Stimulated activated CD4-positive, alpha-beta T cell treated with anti-CD3 and anti-CD28 coated beads, Interleukin-1b, Interleukin-23, amount 100 ng/mL, for 1 hour (primary cell): ENCODE measurements at places on chromosomes 6 and 20.

- DNase-seq = no peak
Measured at GRCh38 chr6:155422635-155423034, 33.0 kb downstream of the NOX3 start.

- no peak for DNase-seq
Measured at GRCh38 chr20:58246346-58246745, 17.9 kb upstream of the ANKRD60 start.

DNA sequence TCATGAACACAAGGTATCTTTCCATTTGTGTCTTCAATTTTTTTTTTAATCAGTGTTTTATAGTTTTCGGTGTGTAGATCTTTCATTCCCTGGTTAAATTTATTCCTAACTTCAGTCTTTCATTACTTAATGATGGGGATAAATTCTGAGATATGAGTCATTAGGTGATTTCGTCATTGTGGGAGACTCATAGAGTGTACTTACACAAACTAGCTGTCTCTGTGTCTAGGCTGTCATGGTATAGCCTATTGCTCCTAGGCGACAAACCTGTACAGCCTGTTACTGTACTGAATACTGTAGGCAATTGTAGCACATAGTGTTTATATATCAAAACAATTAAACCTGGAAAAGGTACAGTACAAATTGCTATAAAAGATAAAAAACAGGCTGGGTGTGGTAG, 42.1 kb downstream of the SMAP1 start:
- DNase-seq = no peak

DNA sequence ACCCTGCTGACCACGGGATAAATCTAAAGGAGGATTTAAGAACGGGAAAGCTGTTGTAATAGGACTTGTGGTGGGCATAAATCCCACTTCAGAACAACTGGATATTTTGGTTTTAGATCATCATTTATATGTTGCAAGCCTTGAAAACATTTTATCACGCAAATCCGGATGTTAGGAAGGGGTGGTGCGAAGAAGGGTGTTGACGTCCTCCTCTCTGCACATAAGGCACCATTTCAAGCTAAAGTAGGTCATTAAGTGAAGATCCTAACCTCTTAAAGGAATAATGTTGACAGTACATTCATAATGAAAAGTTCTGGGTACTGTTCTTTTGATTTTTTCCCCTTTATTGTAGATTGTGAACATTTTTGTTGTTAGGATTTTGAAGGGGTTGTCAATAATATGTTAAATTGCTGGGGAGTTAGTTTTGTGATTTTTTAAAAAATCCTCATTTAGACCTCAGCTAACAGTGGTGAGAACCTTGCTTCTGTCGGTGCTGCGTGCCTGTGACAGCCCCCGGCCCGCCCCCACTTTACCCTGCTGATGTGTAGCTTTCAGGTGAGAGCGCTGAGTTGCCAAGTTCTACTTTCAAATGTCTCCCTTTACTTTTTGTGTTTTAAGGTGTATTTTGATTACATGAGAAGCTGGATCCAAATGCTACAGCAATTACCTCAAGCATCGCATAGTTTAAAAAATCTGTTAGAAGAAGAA, 88.8 kb downstream of the MAP3K4 start:
- DNase-seq = peak; percentile 6

DNA sequence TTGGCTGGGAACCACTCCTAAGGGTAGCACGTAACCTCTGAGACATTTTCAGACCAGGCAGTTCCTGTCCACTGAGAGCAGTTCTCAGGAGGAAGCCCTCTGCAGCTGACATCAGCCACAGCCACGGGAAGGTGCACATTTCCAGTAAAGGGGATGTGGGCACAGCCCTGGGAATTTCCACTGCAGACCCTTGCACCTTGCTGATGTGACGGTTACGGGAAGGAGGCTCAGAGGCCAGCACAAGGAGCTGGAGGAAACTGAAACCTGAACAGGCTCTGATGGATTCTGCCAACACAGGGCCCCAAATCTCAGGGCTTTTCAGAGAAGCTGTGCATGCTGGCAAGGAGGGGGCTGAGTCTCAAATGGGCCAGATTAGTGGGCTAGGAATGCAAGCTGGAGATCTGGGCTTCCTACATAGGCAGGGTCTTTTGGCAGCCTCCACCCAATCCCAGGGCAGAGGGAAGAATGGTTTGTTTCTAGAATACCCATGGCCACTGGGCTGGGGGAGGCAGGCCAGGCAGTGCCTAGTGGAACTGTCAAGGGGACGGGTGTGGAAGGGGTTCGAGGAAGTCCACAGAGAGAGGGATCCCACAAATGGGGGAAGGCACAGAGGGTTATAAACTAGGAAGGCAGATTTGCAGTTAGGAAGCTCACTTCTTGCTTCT, 14.2 kb downstream of the EBF4 start:
- no peak for DNase-seq

- DNase-seq = no peak
Measured at GRCh38 chr6:55012454-55012853, 161.9 kb upstream of the HCRTR2 start.

GRCh38 chr6:133833949-133834359, 55.0 kb upstream of the TCF21 start:
- no peak for DNase-seq

DNA sequence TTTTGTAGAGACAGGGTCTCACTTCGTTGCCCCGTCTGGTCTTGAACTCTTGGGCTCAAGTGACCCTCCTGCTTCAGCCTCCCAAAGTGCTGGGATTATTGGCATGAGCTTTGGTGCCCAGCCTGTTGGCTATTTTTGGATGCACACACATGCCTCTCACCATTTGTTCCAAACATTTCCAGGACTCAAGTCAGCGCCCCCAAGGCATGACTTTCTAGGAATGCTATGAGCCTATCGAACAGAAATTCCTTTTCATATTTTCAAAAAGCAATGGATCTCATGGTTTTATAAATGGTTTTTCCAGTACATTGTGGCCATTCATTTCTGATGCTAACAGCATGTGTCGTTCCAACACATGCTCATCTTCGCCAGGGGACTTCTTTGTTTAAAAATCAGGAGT, 119.3 kb upstream of the NAA20 start:
- DNase-seq = no peak

GRCh38 chr6:37695857-37696219, 1.8 kb downstream of the MDGA1 start:
- DNase-seq = no peak

DNA sequence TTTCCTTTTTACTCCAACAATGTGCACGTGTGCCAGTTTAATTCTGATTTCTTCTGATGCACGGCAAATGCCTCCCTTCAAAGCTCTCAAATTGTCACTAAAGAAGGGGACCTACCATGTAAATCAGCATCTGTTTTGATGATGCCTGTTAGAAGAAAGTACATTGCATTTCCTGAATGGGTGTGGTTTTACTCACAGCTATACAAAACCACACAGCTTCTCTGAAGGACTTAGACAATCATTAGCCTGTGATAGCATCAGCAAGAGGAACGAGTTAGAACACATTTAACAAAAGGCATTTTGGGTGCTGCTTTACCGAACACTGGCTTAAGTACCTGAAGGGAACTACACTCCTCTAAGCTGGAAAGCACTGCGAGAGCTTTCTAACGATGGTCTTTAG, 109.4 kb downstream of the ATXN1 start:
- no peak for DNase-seq

DNA sequence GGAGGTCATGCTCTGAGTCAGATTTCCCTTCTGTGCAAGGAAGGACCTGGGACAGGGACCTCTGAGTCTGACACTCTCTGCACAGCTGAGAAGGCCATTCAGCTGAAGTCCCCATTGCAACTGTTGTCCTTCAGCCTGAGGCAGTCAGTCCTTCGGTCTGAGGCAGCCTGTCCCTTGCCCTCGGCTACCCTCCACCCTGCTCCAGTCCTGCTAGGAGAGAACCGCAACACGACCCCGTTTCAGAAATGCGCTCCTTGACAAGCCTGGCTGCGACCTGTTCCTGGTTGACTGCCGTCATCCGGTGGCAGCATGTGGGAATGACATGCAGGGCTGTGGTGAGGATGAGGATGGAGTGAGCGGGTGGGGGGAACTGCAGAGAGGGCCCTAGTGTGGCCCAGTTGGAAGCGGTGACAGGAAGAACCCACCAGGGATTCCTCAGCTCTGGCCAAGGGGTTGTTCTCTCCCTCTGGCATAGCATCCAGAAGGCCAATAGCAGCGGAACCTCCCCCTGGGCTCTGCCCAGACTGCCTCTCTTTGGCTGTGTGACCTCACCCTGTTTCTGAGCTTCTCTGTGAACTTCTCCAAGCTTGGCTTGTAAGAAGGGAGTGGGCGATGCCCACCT, 40.3 kb upstream of the ANGPT4 start:
- peak; percentile 36 for DNase-seq

DNA sequence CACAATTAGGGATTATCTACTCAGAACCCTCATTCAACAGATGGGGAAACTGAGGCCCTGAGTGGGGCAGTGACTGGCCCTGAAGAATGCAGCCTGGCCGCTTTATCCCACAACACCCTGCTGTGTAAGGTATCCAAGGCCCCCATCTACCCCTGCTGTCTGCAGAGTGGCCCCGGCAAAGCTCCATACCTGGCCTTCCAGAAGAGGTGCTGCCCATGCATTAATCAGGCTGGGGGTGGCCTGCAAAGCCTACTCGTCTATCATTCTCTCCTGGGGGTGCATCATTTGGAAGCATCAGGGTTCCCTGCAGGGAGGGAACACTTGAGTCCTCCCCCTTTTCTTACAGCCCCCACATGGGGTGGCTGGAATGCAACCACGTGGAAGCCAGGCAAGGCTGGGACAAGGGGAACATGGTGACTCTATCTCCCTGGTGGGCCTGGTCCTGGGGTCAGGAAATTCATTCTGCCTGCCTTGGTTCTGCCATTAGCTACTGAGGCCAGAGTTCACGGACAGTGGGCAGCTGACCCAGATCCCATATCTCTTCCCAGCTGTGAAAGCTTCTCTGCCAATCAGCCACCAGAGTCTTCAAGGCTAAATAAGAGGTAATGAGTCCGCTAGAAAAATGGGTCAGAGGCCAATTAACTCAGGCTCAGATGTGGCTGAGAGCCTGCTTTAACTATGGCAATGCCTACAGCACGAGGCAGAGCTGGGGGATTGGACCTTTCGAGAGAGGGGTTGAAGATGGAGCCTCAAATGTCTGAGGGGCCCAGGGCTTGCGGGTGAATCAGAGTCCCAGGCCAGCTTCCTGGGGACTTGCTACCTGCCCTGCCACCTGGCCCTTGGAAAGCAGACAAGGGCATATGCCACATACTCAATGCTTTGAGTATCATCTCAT, 72.3 kb upstream of the TOX2 start:
- DNase-seq = no peak

DNA sequence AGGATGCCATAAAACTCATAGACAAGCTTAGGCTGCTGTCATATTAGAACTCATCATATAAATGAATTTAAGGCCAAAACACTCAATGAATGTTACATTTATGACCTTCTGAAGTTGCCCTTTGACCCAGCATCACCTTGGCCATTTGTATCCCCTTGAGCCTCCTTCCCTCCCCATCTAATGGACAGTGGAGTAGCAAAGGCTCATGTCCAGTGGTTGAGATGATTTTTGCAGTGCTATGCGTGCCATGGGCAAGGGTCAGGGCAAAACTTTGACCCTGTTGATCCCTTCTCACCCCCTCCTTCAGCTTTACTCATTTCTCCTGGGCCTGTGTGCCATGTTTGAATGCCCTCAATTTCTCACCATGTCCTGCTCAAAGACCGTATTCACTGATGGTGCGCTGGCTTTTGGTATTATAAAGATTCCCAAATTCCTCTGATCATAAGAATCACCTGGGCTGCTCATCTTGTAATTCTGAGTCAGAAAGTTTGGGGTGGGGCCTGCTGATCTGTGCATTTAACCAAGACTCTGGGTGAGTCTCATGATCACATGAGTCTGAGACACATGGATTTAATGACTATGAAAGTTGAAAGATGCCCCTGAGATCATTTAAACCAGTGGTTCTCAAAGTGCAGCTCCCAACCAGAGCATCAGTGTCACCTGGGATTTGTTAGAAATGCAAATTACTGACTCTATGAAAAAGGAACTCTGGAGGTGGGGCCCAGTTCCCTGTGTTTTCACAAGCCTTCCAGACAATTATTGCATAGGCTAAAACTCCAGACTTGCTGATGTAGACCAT, 57.5 kb upstream of the IL20RA start:
- DNase-seq = no peak

- DNase-seq = no peak
Measured at GRCh38 chr6:147503587-147503986, 4.9 kb upstream of the SAMD5 start.

DNA sequence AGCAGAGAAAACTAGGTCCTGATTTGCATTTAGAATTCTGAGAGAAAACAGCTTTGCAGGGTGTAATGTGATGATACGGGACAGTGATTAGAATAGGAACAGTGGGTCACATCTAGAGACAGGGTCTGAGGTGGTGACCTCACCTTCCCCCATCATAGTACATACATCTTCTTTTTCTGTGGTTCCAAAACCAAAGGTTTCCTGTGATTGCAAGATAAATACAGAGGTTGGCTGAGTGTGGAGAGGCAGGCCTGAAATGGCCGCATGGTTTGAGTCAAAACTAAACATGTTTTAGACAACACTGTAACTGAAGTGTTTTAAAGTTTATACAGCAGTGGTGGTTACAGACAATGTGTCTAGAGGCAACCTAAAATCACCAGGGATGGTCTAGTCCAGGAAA, 10.4 kb upstream of the NT5DC1 start:
- no peak for DNase-seq

DNA sequence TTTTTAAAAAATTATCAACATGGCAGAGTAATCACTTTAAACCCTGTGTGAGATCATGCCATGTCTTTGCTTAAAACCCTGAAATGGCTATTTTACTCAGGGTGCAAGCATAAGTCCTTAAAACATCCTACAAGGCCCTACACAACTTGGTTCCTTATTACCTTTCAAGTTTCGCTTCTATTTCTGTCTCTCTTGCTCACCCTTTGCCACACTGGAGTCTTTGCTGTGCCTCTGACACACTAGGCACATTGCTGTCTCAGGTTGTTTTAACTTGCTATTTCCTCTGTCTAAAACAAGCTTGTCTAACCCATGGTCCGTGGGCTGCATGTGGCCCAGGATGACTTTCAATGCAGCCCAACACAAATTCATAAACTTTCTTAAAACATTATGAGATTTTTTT, 55.6 kb downstream of the KIAA0408 start:
- DNase-seq = no peak
